SK-N-SH treated with all-trans-retinoic acid at 6 μM for 48 hours (cell line): ENCODE measurements at places on chromosomes 12 and 14.
A peak's percentile ranks its signal among the peaks of the same experiment; 100 is the strongest.

DNA sequence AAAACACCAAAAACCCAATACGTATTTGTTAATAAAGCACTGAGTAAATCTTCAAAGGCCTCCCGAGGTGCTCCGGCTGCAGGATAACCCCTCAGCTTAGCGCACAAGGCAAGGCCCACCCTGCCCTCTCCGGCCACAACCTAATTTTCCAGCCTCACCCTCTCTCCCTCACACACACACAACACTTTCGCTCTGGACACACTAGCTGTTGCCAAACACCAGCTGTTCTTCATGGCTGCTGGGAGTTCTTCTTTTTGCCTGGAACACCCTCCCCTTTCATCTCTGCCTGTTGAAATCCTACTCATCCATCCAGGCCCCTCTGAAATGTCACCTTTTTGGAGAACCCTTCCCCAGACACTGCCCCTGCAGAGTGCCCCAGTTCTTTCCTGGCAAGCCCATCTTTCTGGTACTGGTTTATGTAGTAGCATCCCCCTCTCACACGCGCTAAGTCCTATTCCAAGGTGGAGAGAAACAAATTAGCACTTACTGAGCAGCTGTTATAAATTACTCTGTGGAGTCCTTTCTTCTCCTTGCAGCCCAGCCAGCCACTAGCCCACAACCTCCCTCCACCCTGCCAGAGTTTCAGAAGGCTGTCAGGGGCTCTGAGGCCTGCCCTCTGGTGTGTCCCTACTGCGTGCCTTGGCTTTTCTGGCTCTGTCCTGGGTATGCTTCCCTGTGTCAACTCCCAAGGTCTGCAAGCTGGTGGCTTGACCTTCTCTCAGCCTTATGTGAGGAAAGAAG, 805 bp upstream of the CRACR2A start:
- no peak for ATAC-seq

- no peak for ATAC-seq
Observed at GRCh38 chr12:22882559-22882958, 257.6 kb downstream of the ETNK1 start.

- no peak for ATAC-seq
Observed at GRCh38 chr12:123142518-123142840, 8.4 kb downstream of the PITPNM2 start.

DNA sequence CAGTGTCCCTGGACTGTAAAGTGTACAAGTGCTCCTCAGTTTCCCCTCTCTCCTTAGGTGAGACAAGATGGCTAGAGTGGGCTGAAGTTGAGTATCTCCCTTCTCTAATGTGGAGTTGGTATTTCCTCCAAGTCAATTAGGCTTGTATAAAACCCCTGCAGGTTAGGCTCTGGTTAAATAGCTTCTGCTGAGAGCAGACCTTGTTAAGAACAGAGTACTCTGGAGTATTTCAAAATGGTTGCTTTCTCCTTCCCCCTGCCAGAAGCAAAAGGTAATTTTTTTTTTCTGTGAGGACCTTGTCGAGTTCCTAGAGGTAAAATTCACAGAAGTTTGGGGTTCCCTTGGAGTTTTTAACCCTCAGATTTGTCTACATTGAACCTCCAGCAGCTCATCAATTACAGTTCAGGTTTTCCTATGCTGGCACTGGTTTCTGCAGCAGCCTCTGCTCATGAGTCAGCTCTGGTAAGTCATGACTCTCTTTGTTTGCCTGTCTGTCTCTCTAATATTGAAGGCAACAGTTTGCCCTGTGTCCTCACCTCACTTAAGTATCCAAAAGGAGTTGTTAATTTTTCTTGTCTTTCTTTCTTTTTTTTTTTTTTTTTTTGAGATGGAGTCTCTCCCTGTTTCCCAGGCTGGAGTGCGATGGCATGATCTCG, 27.8 kb upstream of the GLIPR1 start:
- ATAC-seq: peak; percentile 91

- no peak for ATAC-seq
Observed at GRCh38 chr12:9040484-9041186, 51.3 kb downstream of the KLRG1 start.

GRCh38 chr12:110347767-110348166, 55.7 kb downstream of the ANAPC7 start:
- ATAC-seq: no peak

- ATAC-seq: no peak
Observed at GRCh38 chr12:47714826-47715386, 9.1 kb upstream of the RPAP3 start.

GRCh38 chr12:41967668-41968500, 176.8 kb downstream of the GXYLT1 start:
- ATAC-seq: peak; percentile 90

DNA sequence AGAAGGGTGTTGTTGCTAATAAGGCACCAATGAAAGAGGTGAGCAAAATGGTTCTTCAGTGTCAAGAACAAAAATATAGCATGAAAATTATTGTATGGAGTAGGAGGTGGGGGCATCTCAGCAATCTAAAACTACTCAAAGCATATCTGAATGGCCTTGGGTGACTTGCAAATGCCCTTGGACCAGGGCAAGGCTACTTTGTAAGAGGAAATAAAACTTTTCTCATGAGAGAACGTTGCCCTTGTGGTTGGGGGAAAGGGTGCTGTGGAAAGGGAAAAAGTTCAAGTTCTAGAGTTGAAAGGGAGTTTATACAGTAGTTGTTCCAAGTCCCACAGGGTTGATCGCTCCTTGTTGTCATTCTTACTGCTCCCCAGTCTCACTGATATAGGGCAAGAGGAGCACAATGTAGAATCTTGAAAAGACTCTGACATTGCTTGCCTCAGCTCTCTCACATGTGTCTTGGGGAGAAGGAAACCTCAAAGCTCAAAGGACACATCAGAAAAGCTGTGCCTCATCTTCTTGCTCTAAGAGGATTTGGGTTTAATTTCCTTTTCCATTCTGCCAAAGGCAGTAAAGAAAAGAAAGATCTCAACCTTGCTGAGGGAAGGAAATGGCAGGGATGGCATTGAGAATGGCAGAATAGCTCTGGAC, 270.5 kb downstream of the DUSP6 start:
- ATAC-seq: no peak

- ATAC-seq: no peak
Observed at GRCh38 chr14:52836063-52836462, 44.7 kb upstream of the GNPNAT1 start.

DNA sequence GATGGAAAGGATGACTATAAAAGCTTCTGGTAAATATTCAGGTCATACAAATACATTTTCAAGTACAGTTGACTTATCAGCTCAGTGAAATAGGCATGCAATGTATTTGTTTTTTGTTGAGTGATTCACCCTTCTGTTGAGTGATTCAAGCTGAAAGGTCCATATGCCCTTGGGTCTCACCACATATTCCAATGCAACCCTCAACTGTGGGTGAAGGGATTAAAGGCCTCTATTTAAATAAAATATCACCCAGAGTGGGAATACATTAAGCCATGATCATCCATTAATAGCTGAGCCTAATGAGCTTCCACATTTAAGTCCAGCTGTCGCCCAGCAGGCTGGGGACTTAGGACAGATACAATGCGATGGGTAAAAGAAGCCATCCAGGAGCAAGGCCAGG, 120.2 kb downstream of the CRACR2A start:
- no peak for ATAC-seq

DNA sequence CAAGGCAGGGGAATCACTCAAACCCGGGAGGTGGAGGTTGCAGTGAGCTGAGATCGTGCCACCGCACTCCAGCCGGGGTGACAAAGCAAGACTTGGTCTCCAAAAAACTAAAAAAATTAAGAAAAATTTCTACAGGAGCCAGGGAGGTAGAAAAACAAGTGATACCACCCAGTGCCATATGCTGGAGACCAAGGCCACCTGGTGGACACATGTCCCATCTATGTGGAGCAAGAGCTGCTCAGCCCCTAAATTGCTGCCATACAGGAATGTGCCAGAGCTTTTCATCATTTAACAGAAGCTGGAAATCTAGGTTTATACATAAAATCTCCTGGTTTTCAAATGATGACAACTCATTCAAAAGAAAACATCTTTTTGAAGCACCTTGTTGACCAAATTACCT, 61.4 kb upstream of the ELK3 start:
- ATAC-seq: 0 out of 3 replicates have a peak, but pooled peaks have one; percentile 26

DNA sequence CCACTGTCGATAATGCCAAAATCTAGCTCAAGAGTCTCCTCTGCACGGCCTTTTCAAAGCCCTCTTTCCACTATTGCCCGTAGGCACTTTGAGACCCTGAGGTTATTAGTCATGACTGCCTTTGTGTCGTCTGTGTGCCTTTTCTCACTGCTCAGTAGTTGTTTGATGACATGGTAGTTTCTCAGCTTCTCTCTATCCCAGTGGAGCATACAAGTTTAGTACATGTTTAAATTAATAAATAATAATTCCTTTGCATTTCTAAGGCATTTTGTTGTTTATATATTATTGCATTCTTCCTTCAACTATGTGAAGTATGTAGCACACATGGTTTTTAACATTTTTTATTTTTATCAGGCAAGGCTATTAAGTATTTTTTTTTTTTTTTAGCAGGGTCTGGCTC, 458.1 kb downstream of the PCNX1 start:
- no peak; the same call in 2 of the 3 replicates for ATAC-seq

DNA sequence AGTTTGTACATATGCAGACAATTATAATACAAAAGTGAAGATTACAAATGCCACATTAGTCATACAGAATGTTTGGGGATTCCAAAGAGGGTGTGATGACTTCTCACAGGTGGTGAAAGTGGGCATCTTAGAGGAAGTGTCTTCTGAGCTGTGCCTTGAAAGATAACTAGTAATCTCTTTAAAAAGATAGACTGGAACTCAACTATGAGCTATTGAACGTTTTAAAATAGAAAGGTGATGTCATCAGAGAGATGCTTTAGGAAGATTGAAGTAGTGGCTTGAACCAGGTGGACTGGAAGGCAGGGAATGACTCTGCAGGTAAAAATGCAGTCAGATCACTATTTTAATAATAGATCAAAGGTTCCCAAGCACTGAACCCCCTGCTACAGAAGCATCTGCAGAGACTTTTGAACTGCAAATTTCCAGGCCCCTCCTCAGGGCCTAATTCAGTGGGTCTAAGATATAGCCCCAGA, 50.3 kb downstream of the SYT1 start:
- no peak for ATAC-seq

DNA sequence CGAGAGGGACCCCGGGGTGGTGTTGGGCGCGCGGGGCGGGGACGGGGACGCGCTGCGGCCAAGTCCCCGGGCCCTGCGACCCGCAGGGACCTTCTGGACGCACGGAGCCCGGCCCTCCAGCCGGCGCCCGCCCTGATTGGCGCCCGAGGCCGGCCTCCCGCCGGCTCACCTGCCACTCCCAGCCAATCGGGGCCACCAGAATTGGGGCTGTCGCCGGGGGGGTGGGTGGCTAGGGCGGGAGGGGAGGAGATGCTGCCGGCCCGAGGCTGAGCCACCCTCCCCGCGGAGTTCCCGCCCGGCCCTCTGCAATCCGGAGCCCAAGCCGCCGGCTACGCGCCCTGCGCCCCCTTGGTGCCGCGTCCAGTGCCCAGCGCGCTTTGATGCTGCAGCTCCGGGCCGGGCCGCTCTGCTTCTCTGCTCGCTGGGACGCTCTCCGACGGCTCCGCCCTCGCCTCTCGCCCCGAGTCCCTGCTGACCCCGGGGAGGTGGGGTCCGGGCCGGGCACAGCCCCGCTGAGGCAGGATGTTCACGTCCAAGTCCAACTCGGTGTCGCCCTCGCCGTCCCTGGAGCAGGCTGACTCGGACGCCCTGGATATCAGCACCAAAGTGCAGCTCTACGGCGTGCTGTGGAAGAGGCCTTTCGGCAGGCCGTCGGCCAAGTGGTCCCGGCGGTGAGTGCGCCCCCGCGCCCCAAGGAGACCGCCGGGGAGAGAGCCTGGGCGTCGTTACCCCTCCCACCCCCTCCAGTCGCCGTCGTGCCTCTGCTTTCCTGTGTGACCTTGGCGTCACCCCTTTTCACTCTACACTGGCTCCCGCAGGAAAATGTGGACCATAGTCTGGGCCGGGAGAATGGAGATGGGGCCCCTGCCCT, at the start of gene PLEKHD1:
Gene PLEKHD1 (plus strand): TSS at position 285 of the 871 bp plus-strand sequence. CDS start 238 bp downstream, at position 523.
- ATAC-seq: peak; percentile 44

GRCh38 chr14:103136388-103137271, 13.4 kb downstream of the TNFAIP2 start:
- peak; percentile 90 for ATAC-seq

- ATAC-seq: no peak
Observed at GRCh38 chr12:122846622-122847515, 11.6 kb downstream of the HIP1R start.

DNA sequence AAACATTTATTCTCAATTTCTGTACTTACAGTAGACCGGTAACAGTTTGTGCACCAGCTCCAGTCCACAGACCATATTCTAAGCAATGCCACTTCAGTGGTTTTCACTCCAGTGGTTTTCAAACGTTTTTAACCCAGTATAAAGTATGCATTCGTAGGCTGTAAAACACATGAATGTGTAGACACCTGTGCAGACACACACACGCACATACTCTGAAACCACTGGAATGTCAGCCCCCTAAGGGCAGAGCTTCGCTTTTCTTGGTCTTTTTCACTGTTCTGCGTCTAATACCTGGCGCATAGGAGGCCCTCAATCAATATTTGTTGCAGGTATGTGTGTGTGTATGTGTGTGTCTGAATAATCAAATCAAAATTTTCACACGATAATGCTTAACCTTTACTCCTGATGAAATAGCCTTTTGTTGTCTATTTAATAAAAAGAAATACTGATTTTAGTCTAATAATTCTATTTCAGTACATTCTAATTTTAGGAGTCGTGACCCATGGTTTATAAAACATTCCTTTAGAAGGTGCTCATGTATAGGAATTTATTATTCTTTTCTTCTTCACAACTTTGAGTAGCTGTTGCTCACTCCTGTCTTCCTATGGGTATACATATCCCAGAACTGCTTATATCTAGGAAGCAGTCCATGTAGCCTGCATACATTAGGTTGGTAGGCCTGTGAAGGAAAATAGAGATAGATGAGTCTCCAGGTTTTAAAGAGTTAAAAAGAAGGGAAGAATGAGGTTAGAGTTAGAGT, 73.6 kb upstream of the REP15 start:
- no peak for ATAC-seq

- ATAC-seq: no peak
Observed at GRCh38 chr12:62767946-62768345, 167.0 kb downstream of the PPM1H start.

- peak; percentile 100 for ATAC-seq
Observed at GRCh38 chr12:5988659-5989116, 43.6 kb upstream of the ANO2 start.

DNA sequence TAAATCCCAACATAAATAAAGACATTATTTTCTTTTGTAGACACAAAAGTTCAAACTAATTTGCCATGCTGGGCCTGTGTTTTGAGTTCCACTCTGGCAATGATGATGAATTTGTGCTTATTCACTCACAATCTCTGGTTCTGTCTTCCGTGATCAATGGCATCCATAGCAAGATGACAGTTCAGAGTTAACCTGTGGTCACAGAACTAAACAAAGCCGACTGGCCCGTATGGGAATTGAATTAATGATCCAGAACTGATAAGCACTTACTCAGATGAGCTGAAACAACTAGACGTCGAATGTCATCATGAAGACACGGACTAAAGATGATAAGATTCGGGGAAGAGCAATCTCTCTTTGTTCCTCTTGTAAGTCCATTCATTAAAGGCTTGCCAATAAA, 81.6 kb downstream of the CAPZA3 start:
- no peak for ATAC-seq

DNA sequence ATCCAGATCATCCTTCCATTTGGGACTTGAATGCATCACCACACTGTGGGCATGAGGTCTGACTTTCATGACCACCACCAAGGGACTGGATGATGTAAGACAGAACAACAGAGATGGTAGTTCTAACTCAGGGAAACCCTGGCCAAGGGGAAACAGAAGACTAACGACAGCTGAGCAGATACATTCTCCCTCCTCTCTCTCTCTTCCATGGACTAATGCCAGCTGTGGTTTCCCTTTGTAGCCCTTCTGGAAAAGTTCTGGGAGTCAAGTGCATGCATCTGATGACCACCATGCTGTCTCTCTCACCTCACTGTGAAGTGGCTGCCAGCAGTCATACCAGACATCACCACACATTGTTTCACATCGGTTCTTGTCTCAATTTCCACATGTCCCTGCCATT, 3.4 kb downstream of the TAS2R30 start:
- ATAC-seq: no peak
